ENCODE measurements at places on chromosomes 12 and 14.

DNA sequence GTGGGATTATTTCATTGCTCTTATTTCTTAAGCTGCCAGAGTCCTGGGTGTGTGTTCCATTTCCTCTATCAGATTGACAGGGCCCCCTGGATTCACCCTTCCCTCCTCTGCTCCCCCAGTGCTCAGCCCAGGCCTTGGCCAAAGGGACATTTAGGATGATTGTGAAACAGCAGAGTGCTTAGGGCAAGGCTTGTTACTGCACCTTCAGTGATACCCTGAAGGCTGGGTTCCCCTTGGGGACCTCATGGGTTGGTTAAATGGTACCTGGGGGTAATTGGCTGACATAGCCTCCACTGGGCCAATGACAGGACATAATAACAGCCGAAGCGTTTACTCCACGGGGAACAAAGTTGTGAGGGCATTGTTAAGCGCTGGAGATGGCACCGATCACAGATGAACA, 1.3 kb upstream of the KRT72 start:
- no peak for DNase-seq

DNA sequence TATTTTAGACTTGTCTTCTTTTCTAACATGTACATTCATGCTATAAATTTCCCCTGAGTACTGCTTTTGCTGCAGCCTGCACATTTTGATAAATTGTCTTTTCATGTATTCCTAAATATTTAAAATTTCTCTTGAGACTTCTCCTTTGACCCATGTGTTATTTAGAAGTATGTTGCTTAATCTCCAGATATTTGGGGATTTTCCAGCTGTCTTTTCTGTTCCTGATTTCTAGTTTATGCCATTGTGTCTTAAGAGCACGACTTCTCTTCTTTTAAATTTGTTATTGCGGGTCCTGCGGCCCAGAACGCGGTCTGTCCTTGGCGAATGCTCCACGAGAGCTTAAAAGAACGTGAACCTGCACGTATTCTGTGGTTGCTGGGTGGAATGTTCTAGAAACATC, 136.4 kb downstream of the KIF26A start:
- no peak for DNase-seq

DNA sequence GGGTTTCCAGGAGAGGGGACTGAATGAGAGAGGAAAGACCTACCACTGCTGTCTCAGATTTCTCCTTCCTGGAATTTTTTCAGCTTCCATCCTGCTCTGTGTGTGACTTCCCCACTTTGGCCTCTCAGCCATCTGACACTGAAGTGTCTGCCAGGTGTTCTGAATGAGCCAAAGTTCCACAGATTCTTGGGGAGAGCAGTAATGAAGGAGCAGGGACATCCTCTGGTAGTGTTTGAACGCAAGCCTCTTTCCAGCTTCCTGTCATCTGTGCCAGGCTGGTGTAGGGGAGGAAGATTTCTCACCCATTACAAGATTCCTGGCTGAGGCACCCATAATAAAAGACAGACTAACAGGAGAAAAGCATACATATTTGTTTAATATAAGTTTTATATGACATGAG, 141.7 kb upstream of the NRXN3 start:
- no peak for DNase-seq

DNA sequence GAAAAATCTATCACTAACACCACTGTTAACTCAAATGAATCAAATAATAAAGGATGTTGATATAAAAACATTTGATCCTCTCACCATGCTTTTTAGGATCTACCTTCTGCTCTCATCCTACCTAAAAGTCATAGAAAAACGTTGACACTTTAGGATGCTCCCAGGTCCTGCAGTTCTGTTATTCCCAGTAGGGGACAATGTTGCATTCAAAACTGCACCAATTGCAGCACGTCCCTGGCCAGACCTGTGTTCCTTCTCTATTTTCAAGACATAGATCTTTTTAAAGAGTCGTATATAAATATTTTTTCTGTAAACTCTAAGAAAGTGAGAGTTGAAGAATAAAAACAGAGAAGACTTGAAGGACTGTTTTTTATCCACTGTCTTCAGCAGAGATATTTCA, 8.8 kb downstream of the AICDA start:
- no peak for DNase-seq

GRCh38 chr12:98783420-98783819, 138.3 kb downstream of the APAF1 start:
- DNase-seq: no peak

DNA sequence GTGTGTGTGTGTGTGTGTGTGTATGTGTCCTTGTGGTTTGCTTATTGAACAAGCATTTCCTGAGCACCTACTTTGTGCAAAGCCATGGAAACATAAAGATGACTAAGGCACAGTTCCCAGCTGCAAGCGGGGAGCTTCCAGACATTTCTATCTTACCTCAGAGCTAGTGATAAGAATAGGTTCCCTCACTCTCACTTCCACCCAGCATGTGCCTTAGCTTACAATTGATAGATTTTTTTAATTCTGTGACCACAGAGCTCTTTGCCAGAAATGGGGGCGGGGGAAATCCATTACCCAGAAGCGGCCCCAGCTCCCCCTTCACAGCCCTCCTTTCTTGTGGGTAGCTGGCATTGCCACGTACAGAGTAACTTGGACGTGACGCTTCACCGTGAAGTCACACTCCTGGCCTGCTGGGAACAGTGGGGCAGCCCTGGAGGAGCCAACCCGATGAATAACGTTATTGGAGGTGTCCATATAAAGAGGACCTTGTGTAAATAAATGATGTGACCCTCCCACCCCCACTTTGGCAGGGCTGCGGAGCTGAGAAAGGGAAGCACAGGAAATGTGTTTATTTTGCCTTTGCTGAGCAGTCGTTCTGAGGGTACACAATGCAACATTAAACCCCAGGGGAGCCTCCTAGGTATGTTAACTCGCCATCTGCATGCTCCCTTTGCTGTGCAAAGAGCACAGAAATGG, 238.9 kb downstream of the CHST11 start:
- DNase-seq: peak; percentile 59

GRCh38 chr14:75494896-75495295, 27.4 kb upstream of the BATF start:
- DNase-seq: no peak

DNA sequence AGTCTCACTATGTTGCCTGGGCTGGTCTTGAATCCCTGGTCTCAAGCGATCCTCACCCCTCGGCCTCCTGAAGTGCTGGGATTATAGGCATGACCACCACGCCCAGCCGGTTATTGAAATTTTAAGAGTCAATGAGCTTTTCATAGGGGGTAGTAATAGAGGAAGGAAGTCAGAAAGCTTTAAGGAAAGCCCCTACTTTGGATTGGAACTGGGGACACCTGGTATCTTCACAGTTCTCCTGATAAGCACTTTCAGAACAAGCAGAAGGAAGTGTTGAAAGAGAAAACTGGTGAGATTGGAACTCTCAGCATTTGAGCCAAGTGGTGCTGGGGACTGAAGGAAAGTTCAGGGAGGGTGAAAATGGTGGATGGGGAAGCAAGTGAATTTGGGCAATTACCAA, 5.1 kb downstream of the SLC4A8 start:
- no peak for DNase-seq

DNA sequence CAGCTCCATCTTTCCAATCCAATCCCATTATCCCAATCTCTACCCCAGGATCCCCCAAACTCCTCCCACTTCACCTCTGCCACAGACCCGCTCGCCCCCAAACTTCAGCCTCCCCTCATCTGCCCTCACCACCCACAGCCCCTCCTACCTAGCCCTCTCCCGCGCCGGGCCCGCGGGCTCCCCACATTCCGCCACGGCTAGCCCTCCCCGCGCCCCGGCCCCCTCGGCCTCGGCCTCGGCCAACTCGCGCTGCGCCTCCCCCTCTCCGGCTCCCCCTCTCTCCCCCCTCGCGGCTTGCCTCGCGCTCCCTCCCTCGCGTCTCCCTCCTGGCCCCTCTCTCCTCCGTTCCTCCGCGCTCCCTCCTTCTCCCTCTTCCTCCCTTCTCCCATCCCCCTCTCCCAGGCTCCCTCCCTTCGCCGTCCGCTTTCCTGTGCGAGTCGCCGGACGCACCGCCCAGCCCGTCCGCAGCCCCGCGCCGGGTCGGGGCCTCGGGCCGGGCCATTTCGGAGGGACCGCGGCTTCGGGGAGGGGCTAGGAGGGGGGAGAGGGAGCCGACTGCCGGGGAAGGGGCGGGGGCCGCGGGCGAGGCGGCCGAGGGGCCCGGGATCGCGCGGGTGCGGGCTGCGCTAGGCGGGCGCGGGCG, at the start of gene ATN1:
Gene ATN1, plus strand, starts transcription at position 581 of the 643 bp plus-strand sequence. CDS start 6,043 bp downstream, outside the sequence.
- no peak for DNase-seq

DNA sequence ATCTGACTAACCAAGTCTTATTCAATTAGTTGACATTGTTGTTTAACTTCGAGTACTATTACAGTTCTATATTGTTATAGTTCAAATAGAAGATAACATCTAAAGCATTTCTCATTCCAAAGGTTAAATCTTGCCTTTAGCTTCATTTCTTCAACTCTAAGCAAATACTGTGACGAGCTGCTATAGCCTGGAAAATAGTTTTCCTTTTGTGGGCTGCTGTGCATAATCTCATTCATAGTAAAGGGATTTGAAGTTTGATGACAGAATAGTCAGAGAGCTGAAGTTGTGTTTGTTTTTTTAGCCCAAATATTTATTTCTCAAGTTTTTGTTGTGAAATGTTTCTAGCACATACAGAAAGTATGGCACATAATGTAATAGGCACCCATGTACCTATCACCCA, 13.4 kb downstream of the PSEN1 start:
- DNase-seq: no peak

DNA sequence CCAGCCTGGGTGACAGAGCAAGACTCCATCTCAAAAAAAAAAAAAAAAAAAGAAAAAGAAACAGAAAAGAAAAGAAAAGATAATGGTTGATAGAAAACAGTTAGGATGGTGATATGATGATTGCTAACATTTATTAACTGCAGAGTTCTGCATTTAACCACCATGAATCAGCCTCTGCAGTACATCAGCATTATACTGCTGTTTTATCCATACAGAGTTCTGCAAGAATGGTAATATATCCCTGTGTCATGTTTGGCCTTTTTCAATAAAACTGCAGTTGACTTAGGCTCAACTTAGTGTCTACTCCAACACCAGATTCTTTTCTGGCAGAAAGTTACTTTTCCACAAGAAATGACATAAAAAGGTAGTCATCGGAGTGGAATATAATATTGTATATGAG, 62.6 kb downstream of the DUSP6 start:
- no peak for DNase-seq
